Inflammatory macrophage (primary cell): ENCODE measurements at places on chromosomes 7 and 10.

DNA sequence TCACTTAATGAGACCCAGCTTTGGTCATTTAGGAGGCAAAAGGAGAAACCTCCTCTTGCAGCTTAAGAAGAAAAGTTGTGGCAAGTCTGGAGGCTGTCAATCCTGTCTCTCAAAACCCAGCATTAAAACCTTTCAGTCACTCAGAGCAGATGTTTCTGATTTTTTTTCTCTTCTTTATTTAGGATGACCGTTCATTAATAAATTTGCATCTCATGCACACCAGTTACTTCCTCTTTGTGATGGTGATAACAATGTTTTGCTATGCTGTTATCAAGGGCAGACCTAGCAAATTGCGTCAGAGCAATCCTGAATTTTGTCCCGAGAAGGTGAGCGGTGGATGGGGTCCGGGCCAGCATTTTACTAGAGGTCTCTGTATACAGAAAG, 32.0 kb downstream of the TMEM248 start:
- DNase-seq, result no peak

- no peak for DNase-seq
Observed at GRCh38 chr10:88670497-88670896, 6.3 kb downstream of the LIPF start.

DNA sequence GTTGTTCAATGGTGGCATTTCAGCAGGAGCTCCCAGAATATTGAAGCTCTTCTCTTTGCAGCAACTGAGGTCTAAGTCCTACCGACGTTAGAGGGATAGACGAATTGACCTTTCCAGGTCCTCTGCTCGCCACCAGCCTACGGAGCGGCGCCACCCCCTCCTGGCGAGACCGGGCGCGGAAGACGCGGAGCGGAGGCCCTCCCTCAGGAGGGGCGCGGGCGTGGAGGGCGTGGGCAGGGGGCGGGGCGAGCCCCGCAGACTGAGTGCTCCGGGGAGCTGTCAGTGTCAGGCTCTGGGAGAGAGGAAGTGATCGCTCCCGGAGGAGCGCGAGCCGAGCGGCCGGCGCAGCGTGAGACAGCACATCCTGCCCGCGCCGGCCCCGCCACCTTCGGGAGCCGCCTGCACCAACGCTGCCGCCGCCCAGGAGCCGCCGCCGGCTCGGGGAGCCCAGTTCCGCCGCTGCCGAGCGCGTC, at the start of gene DYNC1I1:
DYNC1I1 (plus strand) TSS at position 257 of the 473 bp plus-strand sequence. CDS start 32,176 bp downstream, outside the sequence.
- DNase-seq, result peak; percentile 67

GRCh38 chr7:140697447-140698143, 1.1 kb downstream of the NDUFB2 start:
- no peak for DNase-seq

DNA sequence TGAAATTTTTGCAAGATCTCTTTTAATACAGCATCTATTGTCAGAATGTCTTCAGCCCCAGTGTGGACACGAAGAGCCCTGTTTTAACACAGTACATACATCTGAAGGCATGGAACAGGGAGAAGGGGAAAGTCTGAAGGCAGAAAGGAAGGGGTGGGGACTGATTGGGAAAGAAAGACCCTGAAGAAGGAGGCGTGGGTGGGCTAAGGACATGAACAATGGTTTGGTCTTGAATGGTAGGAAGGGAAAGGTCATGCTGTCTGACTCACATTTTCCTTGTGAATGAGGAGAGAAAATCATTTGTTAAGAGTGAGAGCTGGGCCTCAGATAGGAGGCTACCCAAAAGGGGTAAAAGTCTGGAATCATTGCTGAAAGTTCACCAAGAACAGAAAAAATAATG, 297.1 kb downstream of the GALNT17 start:
- no peak for DNase-seq

DNA sequence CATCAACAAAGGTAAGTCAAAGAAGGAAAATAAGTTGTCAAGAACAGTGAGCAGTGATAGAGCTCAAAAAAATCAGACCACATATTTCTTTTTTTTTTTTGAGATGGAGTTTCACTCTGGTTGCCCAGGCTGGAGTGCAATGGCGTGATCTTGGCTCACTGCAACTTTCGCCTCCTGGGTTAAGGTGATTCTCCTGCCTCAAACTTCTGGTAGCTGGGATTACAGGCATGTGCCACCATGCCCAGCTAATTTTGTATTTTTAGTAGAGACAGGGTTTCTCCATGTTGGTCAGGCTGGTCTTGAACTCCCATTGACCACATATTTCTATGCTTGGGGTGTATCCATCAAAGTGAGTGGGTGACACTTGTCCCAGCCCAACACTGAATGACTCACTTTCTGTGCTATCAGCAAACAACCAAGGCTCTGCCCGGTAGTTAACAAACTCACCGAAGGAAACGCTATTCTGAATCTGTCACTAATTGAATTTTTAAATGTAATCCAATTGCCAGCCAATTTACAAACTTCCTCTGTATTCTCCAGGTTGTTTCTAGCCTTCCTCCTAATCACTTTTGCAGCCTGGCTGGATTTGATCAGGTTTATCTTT, 19.6 kb upstream of the SMNDC1 start:
- no peak for DNase-seq

DNA sequence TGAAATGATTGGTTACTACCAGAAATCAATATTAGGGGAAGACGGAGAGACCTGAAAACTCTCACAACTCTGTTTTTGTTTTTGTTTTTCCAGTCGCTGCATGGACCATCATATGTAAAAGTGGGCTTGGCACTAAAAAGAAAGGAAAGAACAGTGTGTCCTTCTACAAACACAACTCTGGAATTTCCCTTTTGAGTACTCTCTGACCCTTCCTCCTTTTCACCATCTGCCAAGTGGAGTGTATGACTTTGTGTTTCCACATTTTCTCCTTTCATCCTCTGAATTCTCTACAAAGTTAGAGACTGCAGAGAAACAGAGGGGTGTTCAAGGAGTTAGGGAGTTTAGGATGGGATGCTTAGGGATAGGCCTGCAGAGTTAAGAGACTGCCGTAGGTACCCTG, 92.0 kb downstream of the MDFIC start:
- no peak for DNase-seq

GRCh38 chr10:103021150-103021899, 103.2 kb downstream of the CNNM2 start:
- no peak for DNase-seq

DNA sequence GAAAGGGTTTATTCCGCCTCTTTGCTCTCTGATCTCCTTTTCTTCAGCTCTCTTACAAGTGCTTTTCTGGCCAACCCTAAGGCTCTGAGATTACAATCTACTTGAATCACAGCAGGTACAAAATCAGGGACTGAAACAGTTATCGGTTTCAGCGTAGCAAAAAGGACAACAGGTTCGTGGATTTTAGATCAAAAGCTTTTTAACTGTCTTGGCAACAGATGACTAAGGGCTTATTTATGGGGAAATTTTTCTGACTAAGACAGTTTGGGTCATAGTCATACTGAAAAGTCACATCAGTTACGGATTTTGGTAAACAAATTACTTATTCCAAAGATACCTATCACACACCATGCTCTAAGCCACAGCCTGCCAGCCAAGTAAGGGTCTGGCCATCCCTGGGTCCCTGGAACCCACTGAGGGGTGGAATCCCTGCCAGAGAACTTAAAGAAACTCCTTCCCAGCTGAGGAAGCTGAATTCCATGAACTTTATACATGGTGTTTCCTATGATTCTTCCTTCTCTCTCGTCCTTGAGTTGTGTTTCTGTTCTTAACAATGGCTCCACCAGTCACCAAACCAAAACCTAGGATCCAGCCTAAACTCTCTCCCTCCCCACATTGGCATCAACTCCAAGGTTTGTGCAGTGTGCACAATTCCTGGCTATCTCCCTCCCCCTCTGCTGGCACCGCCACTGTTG, 169.3 kb downstream of the FAM107B start:
- peak; percentile 58 for DNase-seq

GRCh38 chr10:1292611-1293031, 236.4 kb downstream of the WDR37 start:
- DNase-seq, result no peak

- DNase-seq, result no peak
Observed at GRCh38 chr10:3287572-3288445, 115.2 kb upstream of the PITRM1 start.

DNA sequence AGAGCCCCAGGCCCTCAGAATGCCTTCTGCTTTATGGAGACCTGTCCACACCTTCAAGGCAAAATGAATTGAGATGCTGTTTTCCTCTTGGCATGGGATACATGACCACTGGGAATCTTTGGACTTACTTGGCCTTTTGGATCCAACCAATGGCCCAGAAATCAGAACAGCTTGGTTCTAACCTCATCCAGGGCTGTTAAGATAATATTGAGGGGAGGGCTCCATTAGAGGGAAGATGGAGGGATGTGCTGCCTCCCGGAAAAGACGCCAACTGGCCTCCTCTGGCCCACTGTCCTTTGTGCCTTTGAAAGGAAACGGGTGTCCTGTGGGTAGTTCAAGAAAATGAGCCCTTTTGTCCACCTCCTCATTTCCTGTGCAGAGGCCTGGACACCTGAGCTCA, 530.9 kb downstream of the KCNMA1 start:
- no peak for DNase-seq

DNA sequence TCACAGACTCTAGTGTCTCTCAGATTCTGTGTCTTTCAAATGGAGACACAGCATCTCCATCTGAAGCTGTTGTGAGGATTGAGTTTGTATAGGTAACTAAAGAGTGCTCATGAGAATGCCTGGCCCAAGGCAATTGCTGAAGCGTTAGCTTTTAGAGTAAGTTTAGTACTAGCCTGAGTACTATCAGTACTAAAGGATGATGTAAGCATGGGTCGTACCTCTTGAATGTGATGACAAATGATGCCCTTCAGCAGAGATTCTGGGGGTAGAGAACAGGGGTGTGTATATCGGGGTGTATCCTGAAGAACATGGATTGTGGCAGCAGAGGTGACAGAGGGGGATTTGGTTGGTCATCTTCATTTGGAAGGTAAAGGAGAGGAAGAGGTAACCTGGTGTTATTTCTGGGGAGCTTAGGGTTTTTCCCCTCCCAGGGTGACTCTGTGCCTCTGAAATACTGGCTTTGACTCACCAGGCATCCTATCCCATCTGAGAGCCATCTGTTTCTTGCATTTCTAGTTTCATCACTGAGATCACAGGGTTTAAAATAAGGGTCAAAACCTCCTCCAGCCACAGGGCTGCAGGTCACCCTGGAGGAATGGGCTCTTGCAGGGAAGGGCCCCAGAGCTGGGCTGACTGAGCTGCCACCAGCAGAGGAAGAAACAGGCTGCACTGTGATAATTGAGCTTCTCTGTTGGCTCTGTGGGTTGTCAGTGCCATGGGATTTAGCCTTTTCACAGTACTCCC, 756.0 kb downstream of the KCNMA1 start:
- DNase-seq, result no peak

- no peak for DNase-seq
Observed at GRCh38 chr7:96997512-96998032, 7.8 kb upstream of the DLX6 start.

DNA sequence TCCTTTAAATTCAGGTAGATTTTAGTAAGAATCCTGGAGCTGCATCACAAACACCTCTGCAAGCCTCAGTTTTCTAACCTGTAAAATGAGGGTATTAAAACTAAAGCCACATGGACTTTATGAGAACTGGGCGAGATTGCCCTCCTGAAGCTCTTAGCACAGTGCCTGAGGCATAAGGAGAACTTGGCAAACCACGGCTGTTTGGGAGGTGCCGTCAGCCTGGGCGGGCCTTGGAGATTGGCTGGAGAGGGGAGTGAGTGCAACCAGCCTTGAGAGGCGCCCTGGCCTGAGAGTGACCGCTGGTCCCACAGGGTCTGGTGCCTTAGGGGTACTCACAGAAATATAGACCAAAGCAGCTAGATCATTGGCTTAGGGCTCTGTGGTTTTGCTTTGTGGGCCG, 5.4 kb upstream of the TNS3 start:
- peak; percentile 75 for DNase-seq

- DNase-seq, result no peak
Observed at GRCh38 chr7:380139-380485, 90.1 kb downstream of the FOXL3 start.

DNA sequence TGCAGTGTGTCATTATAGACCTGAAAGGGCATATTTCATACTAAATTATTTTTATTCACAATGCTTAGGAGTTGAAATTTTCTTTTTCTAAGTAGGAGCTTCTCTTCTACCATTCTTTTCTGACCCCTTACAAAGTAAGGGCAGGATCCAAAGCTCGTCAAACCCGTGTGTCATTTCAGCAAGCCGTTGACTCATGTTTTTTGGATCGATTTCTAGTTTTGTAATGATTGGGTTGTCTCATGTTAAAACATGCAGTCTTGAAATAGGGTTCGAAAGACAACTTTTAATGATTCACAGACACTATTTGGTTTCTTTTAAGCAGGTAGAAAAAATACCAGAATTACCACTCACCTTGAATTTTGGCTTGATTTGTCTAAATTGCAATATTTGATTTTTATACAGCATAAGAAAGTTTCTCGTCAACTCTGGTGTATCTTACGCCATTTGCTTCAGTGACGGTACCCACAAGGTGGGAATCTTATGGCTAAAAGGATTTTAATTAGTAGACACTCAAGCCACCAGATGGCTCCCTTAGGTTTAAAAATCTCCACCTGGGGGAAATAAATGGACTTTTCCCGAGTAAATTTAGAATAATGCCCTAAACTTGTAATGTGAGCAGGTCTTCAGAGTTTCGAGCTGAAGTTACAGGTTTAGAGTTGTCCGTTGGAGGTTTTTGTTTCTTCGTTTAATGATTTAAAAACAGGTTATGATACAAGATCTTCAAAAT, 283.4 kb downstream of the CCDC3 start:
- no peak for DNase-seq

- no peak for DNase-seq
Observed at GRCh38 chr10:10625491-10625890, 392.2 kb upstream of the CELF2 start.

- no peak for DNase-seq
Observed at GRCh38 chr7:50981743-50982142, 199.0 kb upstream of the GRB10 start.

GRCh38 chr10:110426294-110427181, 71.2 kb upstream of the DUSP5 start:
- peak; percentile 75 for DNase-seq

DNA sequence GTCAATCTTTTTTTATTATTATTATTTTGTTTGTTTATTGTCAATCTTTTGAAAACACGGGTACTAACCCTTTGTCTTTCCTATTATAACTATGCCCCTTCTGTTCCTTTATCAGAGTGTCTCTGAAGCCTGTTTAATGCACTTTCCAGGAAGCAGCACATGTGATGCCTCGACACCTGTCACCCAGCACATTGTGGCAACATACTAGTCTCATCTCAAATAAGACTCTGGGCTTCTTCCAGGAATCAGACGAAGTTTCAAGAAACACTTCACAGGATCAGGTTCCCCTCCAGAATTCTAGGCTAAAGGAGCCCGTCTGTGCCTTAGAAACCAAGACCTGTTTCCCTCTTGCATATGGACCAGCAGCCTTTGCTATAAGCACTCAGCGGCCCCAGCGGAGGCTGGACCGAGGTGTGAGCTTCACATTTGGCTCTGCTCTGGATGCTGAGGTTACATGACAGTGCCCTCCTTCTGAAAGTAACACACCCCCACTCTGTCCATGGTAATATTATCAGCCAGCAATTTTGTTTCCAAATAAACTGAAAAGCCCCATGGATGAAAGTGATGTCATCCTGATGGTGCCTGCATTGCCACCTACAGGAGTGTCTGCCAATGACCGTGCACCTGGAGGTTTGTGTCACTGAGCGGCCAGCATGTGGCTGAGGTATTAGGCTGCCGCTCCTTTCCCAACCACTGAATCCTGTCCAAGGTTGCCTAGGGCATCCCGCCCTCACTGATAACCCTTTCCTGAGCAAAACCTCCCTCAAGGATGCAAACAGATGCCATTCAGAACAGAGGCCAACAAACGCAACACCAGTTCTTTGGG, 38.1 kb downstream of the MKI67 start:
- no peak for DNase-seq

- DNase-seq, result no peak
Observed at GRCh38 chr7:44891791-44892190, 6.5 kb upstream of the PURB start.

GRCh38 chr7:142357953-142358520, 100.2 kb upstream of the PRSS58 start:
- DNase-seq, result peak; percentile 68
